T-helper 17 cell (primary cell): ENCODE measurements at places on chromosomes 6 and 20.

- DNase-seq, result no peak
Observed at GRCh38 chr20:23641936-23642751, 4.4 kb upstream of the CST3 start.

DNA sequence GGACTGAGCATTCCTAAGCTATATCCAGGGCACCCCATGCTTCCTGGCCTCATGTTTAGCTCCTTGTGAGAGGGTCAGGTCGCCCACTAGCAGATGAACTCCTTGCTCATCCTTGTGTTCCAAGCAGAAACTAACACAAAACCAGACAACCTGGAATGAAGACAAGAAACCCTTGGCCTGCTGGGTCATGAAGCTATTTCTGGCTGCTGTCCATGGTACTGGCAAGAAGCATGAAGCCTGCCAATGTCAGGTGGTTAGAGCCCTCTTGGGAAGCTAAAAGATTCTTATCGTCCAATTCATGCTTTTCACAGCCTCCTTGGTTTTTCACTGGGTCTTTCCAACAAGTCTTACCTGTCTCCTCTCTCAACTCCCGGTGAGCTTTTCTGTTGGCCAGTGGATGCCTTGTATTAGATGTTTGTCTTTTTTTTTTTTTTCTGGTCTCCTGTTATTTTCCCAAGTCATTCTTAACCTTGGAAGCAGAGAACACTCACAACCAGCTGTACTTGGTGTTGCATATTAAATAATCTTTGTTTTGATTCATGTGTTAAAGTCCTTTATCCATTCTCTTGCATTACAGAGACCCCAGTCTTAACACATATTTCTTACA, 180.3 kb downstream of the ANKRD60 start:
- no peak for DNase-seq

DNA sequence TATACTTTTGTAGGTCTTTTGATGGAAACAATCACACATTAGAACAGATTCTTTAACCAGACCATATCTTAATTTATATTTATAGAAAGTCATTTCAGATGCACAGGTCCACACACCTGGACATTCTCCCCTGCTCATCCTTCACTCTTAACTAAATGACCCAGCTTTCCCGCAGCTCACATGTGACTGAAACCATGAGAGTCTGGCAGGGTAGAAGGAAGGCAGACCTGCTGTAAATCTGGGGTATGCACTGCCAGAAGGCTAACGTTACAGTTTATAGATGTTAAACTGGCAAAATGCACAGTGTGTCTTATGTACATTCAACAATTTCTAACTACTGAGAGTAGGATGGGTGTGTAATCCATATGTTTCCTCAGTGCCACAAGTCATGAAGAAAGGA, 359.5 kb upstream of the SPTLC3 start:
- no peak for DNase-seq

DNA sequence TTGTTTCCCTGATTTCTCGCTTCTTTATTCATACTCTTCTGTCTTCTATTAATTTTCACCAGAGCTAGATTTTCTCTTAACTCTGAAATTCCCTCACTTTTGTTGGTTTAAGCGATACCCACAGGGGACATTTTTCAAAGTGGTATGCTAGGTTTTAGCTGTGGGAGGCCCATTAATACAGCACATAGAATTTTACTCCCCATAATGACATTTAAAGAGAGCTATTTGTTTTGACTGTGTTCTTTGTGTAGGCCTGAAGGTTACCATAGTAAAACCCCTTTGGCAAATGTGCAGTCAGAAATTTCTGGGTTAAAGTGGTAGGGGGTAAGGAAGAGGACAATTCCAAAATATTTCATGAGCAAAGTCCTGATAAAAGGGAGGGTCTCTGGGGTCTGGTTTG, 721.1 kb upstream of the CITED2 start:
- DNase-seq, result no peak

GRCh38 chr6:145891565-145891964, 72.6 kb downstream of the SHPRH start:
- no peak for DNase-seq

DNA sequence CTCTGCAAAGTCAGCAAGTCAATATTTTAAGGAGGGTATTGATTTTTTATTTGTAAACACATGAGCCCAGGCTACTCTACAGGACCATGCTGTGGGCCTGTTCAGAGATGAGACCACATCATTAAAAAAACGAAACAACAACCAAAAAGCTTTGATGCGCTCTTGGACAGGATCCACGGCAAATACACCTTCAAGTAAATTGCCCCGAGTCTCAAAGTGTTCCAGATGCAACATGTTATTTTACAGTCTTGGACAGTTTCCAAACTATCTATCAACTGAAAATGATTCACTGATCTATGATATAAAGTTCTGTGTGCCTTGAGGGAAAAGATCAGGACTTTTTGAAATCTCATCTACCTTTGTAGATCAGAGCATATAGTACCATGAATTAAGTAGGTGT, 25.8 kb upstream of the CARMIL1 start:
- no peak for DNase-seq

DNA sequence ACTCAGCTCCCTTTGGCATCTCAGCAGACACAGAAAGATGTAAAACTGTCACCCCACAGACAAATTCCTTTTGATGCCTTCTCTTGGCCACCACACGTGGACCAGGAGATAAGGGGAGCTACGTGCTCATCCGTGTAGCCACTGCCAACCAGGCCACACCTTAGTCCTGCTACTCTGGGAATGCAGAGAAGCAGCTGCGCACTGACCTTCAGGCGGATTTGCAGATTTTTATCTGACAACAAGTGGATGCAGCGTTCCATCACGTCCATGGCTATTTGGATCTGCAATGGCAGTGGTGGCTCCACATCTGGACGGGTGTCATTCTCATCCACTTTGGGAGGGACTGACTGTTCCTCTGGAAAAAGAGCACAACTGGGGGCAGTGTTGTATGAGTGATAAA, 30.8 kb downstream of the TTI1 start:
- DNase-seq, result no peak

- DNase-seq, result no peak
Observed at GRCh38 chr20:1809611-1810510, 85.3 kb upstream of the SIRPA start.

DNA sequence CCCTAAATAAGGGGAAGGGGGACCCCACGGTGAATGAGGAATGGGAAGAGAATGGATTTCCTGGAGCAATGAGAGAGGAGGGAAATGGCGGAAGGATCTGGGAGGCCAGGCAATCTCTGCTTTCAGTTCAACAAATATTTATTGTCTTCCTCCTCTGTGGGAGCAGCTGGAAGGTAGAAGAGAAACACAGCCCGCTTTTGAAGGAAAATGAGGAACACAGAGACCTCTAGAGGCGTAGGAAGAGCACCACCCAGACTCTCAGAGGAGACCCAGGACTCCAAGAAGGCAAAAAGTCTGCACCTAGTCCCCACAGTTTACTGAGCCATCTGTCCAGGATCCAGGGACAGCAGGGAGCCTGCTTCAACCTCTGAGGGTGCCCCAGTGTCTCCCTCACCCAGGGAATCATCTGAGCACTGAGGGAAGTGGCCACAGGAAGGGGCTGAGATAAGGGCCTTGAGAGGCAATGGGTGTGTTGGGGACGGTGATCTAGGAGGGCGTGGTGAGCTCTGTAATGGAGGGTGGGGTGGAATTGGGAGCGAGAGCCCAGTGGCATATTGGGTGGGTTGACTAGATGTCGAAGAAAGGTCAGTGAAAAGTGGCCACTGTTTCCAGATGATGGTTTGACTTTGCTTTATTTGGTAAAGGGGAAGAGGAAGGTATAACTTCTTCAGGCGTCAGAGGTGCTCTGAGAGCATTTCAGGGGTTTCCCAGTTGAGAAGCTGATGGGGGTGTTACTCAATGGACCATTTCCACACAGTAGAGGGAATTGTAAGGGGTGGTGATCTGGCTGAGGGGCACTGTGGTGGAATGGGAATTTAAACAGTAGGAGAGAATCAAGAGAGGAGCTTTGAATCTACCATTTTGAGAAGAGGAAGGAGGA, 610 bp downstream of the PSORS1C1 start:
- DNase-seq, result no peak

DNA sequence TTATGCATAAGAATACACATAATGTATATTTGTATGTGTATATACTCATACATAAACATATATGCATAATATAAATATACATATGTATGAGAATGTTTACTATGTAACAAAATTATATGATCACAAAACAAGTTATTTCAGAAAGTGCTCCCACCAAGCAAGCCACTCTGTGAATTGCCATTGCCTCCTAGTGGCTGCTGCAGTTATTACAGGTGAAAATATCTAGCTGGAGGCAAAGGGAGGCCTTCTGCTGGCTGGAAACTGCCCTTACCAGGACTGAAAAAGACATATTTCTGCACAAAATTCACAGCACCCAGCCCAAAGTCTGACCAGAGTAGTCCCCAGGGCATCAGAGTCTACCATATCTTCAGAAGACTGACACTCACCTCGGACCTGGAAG, 14.4 kb upstream of the ADAM33 start:
- DNase-seq, result no peak

DNA sequence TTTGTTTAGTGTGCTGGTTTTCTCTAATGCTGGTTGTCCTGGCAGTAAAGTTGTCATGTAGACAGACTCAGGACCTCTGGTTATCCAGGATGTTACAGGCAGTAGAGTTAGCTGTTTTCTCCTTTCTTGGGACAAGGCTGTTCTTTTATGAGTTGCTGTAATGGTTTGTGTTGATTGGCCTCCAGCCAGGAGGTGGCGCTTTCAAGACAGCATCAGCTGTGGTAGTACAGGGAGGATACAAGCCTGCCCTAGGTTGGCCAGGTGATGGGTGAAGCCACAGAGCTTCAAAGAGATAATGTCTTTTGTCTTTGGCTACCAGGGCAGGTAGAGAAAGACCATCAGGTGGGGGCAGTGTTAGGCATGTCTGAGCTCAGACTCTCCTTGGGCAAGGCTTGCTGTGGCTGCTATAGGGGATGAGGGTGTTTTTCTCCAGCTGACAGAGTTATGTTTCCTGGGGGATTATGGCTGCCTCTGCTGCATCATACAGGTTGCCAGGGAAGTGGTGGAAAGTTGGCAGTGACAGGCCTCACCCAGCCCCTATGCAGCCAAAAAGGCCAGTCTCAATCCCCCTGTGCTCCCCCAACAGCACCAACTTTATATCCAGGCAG, 127.2 kb upstream of the TAB2 start:
- DNase-seq, result no peak

GRCh38 chr20:50227506-50227905, 36.9 kb downstream of the CEBPB start:
- no peak for DNase-seq

DNA sequence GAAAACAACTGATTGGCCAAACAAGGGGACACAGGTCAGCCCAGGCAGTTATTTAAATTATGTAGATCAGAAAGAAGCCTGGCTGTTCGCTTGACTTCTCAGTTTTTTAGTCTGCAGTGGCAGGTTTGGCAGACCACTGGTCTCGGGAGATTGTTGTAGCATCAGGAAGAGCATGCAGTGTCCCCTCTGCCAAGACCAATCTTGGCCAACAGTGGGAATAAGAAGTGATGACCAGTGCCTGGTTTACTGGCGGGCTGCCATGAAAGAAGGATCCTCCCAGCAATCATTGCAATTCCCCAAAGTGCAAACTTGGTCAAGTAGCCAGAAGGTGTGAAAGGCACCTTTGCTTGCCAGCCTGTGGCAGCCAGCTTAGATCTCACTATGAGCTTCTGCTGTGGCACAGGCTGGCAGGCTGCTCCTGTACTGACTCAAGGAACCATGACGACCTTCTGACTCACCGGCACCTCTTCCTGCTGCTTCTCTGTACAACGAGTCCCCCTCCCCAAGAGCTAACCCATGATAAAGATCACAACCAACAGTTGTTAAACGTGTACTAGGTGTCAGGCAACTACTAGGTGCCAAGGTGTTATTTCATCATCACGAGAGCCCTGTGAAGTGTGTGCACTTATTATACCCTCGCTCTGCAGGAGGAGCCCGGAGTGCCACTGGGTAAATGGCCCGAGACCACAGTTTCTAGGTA, 76.8 kb upstream of the DUSP22 start:
- no peak for DNase-seq

- peak; percentile 67 for DNase-seq
Observed at GRCh38 chr6:31729979-31730630, 1.0 kb upstream of the DDAH2 start.

DNA sequence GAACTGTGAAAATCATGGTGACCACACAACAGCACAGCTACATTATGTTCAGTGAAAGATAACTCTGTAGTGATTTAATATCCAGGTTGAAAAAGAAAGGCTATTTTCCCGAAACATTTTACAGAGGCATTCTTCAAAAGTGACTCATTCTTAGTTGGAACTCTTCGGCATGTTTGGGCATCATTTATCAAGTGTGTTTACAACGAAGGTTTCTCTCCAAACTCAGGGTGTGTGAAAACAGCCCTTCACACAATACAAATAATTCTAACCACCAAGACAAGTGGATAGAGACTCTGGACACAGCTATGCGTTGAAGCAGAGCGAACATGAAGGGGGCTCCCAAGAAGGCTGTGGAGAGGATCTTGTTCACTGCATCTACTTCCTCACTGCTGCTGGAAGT, 57.6 kb downstream of the CBLN4 start:
- DNase-seq, result no peak

GRCh38 chr20:40941133-40941610, 87.5 kb upstream of the TOP1 start:
- no peak for DNase-seq

DNA sequence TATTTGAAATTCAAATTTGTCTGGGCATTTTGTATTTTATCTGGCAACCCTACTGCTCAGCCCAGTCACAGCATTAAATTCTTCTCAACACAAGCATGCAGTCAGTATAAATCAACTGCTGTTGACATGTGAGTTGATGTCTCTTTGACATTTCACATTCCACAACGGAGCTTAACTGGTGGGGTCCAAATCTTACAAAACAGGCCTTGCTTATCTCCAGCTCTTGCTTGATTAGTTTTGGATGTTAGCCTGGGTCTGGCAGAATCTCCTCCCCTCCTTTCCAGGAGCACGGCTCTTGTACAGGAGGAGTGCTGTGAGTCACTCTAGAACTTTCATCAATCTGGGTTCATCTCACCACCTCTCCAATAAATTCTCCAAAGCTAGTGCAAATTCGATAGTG, 80.8 kb upstream of the PHACTR1 start:
- no peak for DNase-seq

GRCh38 chr6:55822815-55823214, 52.6 kb downstream of the BMP5 start:
- no peak for DNase-seq

- no peak for DNase-seq
Observed at GRCh38 chr6:158752613-158753012, 66.6 kb downstream of the EZR start.

- no peak for DNase-seq
Observed at GRCh38 chr20:47789764-47790579, 4.7 kb upstream of the SULF2 start.

GRCh38 chr20:63748070-63748933, 8.7 kb downstream of the SLC2A4RG start:
- DNase-seq, result no peak
